Mesenchymal stem cell (in vitro differentiated cells and primary cell): ENCODE measurements at places on chromosomes 1 and 21.

DNA sequence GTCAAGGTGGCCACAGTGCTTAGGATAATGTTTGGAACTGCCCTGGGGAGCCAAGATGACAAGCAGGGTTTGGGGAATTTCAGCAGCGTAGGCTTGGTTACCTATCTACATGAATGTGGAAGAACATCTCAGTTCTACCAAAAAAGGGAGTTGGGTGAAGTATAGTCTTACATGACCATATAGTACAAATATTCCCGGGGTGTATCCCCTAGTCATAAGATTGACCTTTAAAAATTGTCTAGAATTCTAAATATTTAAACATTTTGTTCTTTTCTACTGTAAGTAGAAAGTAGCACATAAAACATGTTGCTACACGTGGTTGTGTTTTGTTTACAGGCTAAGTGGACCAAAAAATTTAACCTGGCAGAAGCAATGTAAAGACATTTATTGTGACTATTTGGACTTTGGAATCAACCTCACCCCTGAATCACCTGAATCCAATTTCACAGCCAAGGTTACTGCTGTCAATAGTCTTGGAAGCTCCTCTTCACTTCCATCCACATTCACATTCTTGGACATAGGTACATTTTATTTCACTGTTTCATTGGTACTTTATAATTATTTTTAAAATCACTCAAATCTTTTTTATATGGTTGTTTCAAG is 20.3 kb downstream of the IL12RB2 start:
- DNase-seq = no peak

DNA sequence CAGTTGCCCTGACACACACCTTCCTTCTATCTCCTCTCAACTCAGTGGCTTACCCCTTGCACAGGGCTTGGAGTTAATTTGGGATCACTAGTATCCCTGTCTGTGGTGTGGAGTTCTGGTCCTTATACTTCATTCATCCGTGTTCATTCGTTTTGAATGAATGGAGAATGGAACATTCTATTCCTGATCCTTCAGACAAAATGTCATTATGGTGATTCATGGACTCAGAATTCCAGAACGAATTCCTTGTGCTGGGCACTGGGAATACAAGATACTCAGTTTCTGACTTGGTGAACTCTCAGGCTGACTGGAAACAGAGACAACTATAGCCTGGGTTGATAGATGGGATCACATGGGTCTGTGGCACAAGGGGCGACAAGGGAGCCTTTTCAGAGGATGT is 49.9 kb upstream of the TRABD2B start:
- no peak for DNase-seq

DNA sequence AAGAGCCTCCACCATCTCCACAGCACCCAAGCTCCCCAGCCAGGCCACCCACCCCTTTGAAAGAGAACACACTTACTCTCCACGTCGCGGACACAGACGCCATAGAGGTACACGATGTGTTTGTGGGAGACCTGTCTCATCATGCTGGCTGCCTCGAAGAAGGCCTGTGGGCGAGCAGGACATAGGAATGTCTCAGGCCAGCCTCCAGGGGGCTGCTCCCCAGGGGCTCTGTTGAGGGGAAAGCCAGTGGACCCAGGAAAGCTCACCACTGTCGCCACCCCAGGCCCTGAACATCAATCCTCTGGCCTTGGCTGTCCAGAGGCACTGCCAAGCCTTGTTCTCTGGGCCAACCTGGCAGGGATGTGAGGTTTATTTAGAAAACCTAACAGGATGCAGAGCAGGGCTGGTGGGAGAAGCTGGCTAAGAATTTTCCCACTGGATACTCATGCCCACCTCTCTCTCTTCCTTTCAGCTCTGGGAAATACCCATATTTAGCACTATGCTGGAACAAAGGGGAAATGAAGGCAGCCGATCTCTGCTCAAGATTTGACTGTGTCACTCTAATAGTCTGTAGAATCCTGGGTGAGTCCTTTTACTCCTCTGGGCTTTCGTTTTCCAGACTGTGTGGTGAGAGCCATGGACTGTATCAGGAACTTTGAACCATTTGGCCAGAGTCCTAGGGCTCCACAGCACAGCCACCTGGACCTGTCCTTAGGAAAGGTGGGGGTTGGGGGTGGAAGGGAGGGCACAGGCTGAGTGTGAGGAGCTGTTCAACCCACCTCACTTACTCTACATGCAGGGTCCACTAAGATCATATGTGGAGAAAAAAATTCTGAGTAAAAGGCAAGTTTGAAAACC is 101.9 kb downstream of the RAVER2 start:
- no peak for DNase-seq

GRCh38 chr1:39979654-39980053 is 24.7 kb downstream of the MFSD2A start:
- DNase-seq = no peak

- DNase-seq = peak; percentile 66
These were observed 147.0 kb downstream of the GABPA start for GRCh38 chr21:25881524-25882376.

DNA sequence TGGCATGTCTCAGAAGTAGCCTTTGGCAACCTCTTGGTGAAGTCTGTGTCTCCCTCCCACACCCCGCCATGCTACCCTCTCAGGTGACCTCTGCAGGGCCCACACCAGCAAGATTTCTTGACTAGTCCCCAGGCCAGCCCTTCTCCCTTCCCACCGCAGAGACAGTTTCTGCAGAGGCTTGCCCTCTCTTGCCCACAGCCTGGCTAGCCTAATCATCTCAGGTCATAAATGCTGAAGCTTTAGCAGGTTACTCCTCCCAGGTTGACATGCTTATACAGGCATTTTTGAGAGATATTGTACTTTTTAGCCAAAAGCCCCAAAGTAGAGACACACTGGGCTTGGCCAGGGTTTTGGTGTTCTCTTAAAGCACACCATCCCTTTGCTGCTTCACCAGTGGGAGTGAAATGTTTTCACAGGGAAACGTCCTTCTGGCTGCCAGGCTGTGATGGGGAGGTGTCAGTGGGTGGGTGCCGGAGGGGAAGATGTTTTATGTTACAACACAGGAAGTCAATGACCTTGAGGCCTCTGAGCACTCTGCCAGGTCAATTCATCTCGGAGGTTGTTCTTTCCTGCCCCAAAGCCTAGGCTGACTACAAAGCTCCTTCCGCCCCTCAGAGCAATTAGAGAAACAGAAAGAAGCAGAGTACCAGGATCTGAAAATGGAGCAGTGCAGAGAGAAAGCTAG is 58.5 kb downstream of the STYXL2 start:
- no peak for DNase-seq

GRCh38 chr21:21003701-21004100 is 5.5 kb downstream of the NCAM2 start:
- peak; percentile 40 for DNase-seq

DNA sequence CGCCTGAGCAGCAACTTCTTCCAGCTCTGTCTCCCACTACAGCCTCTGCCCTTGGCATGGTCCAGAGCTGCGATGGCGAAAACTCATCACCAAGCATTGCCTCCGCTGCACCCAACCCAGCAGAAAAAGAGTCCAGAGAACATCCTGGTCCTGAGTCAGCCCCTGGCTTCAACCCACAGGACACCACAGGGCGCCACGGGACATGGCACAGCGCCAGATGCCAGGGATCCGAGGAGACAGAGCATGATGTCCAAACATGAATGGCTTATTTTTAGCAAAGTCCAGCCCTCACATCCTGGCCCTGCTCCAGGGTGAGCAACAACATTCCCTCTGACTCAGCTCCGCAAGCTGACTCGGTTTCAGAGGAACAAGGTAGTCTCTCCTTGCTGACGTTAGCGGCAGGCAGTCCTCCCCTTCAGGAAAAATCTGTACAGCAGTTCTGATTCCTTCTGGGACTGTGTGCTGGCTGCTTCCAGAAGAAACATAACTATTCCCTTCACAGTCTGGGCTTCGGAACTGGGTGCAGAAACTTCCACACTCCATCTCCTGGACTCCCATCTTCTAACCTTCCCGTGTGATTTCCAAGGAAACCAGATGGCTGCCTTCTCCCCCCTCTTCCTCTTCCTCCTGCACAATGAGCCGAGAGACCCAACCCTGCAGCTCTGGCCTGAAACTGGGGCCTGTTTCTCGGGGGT is 131.3 kb downstream of the TOMM20 start:
- peak; percentile 99 for DNase-seq

- DNase-seq = no peak
These were observed 422 bp upstream of the RSBN1 start for GRCh38 chr1:113812661-113813135.

- no peak for DNase-seq
These were observed 80.3 kb downstream of the GLIS1 start for GRCh38 chr1:53658489-53659230.

DNA sequence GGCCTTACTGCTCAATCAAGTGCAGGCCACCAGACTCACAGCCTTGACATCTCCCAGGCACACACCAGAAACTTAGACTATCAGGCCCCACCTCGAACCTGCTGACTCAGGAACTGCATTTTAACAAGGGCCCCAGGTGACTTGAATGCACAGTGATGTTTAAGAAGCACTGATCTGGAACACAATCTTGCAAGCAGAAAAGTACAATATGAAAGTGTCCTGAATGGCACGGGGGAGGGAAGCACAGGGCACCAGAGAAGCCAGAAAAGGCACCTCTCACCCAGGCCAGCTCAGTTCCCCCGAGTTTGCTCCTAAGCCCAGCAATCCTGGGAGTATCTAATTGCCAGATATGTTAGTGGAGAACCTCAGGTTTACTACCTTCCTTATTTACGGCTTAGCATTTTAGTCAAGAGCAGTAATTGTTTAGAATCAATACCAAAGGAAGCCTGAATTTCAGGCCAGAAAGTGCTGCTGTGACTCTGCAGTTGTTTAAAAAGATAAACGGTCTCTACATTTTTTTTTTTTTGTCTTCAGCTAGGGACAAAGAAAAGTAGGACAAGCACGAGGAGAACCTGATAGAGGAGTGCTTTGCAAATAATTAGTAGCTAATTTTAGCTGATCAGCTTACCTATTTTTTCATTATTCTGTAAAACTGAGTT is 50.9 kb upstream of the CDC42BPA start:
- no peak for DNase-seq

- no peak for DNase-seq
These were observed 29.7 kb upstream of the DUSP23 start for GRCh38 chr1:159751031-159751430.

GRCh38 chr1:62228136-62228882 is 33.7 kb downstream of the L1TD1 start:
- DNase-seq = no peak

DNA sequence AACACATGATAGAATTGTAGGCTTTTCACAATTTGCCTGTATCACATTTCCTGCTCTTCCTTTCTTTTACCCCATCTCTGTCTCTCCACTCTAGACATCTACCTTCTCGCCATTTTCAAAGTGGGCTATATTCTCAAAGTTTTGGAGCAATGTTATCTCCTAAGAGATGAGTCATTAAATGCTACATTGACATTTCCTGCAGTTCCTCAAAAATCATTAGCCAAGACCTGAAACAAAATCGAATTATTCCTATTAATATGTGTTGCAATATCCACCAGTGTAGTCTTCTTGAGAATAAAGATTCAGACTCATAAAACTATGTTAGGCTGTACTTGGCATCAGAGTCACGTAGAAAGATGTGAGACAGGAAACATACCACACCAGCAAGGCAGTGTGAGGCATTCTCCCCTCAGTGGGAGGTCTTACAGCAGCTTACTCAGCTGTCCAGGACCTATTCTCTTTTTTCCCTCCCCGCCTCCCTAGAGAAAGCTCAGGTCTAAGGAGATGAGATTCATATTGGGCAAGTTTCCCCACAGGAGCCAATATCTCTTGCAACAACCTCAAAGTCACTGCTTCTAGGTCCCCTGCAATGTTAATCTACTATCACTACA is 38.8 kb downstream of the FRRS1 start:
- DNase-seq = peak; percentile 29

DNA sequence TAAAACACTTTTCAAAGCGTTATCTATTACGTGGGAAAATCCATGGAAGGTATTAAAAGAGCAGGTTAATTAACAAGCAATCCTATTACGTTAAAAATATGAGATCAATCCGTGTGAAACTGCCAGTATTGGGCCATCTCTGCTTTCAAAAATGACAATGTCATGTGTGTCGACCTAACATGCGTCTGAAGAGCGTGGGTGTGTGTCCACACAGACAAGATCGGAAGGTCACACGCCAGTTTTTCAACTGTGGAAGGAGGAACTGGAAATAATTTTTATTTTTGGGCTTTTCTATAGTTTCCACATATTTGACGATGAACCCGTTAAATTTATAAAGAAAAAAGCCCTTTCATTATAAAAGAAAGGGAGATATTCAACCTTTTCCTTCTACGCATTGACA is 17.6 kb upstream of the ALDH4A1 start:
- no peak for DNase-seq

DNA sequence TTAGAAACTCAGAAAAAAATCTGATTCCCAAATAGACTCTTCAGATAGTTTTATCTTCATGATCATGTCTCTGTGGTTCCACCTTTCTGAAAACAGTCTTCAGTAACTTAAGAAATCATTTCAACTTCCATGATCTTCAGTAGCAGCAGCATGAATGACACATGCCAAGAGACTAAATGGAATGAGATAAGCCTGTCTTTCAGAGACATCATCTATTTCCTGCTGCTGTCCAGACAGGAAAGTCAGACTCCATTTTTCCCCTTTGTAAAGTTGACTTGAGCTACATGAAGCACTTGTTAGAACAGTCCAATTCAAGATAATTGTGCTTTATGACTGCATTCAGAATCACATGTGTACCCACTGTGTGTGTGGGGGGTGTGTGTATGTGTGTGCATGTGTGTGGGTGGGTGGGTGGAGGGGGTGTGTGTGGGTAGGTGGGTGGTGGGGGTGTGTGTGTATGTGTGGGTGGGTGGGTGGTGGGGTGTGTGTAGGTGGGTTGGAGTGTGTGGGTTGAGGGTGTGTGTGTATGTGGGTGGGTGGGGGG is 58.8 kb downstream of the CLIC4 start:
- DNase-seq = no peak

DNA sequence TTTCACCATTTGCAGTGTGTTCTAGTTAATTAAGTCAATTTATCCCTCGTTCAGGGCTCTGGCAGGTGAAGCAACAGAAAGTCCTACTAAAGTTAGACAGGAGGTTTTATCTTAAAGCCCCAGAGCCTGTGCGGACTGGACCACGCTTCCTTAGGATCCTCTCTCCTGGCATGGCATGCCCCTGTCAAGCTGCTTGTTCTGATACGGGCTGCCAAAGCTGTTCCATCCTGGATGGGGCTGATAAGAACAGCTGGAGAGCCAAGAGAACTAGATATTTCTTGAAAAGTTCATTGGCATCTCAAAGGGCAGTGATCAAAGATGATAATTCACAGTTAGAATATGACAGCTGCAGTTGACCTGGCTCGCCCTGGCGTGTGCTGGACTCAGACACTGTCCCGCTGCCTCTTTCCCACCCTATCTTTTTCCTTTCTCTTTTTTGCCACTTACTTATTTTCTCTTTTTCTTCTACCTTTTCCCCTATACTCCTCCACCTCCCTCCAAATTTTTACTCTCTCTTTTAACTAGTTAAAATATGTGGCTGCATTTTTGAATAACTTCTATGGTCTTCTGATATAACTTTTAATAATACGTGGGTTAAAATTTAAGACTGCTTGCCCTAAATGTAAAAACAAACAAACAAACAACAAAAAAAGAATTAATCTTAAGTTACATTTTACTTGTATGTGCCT is 96.7 kb downstream of the ABCA4 start:
- DNase-seq = no peak

- DNase-seq = no peak
These were observed 19.0 kb downstream of the TEX35 start for GRCh38 chr1:178531887-178532286.
